Thoracic aorta endothelial cell (primary cell): ENCODE measurements at places on chromosomes 2 and 18. TPM values are rescaled to one million over a fixed set of nuclear protein-coding genes. Genes with fewer than 3 reads are reported as not detected.

The CHN1 gene
- total RNA-seq = 22.7 and 27.3 TPM in 2 replicates

The CIB4 gene
- total RNA-seq = not detected in 2 replicates

The ACYP2 gene
- total RNA-seq = 2.9 and 5.7 TPM in 2 replicates

The DSC2 gene
- 0.14 TPM in 1 of 2 replicates, not detected in the other for total RNA-seq

The TTN gene
- 1.9 and 3.2 TPM in 2 replicates for total RNA-seq

The UGT1A10 gene
- not detected in 2 replicates for total RNA-seq

The UBR3 gene
- total RNA-seq = 66.2 and 73.7 TPM in 2 replicates

The CACNB4 gene
- total RNA-seq = 0.72 and 1.2 TPM in 2 replicates

The SOX11 gene
- not detected in 2 replicates for total RNA-seq

The FAM136A gene
- 53.9 and 56.4 TPM in 2 replicates for total RNA-seq

The EPHA4 gene
- 35.8 and 46.7 TPM in 2 replicates for total RNA-seq

The ATP6V1B1 gene
- total RNA-seq = 0.07 TPM in 1 of 2 replicates, not detected in the other

The GREB1L gene
- 1.1 and 1.7 TPM in 2 replicates for total RNA-seq

The MOCOS gene
- 0.53 and 1.7 TPM in 2 replicates for total RNA-seq

The GNLY gene
- total RNA-seq = not detected in 2 replicates

The CCDC74B gene
- total RNA-seq = 0.66 and 0.86 TPM in 2 replicates

The NR4A2 gene
- 0.13 and 0.22 TPM in 2 replicates for total RNA-seq

The IL37 gene
- total RNA-seq = not detected in 2 replicates

The MAL gene
- total RNA-seq = not detected in 2 replicates

The C2orf81 gene
- total RNA-seq = 0.40 and 0.50 TPM in 2 replicates

The SOWAHC gene
- total RNA-seq = 4.8 and 5.6 TPM in 2 replicates

The CYS1 gene
- total RNA-seq = 0.07 TPM in 1 of 2 replicates, not detected in the other

The PROKR1 gene
- total RNA-seq = under 0.01 TPM in 1 of 2 replicates, not detected in the other

The IL36RN gene
- total RNA-seq = not detected in 2 replicates

The C2orf80 gene
- not detected in 2 replicates for total RNA-seq

The CCDC178 gene
- total RNA-seq = not detected in 2 replicates

The CENPA gene
- total RNA-seq = 17.0 and 31.7 TPM in 2 replicates

The ATP6V1C2 gene
- 0.07 TPM in 1 of 2 replicates, not detected in the other for total RNA-seq

The KIAA2012 gene
- total RNA-seq = not detected in 2 replicates

The LHCGR gene
- not detected in 2 replicates for total RNA-seq

The NYAP2 gene
- total RNA-seq = not detected in 2 replicates

The TEX261 gene
- total RNA-seq = 43.4 and 56.5 TPM in 2 replicates

The PASK gene
- total RNA-seq = 6.5 and 9.0 TPM in 2 replicates

The SLC11A1 gene
- total RNA-seq = 0.13 TPM in 1 of 2 replicates, not detected in the other

The HMSD gene
- 0.14 and 0.27 TPM in 2 replicates for total RNA-seq

The NXPH2 gene
- total RNA-seq = not detected in 2 replicates

The TPO gene
- total RNA-seq = not detected in 2 replicates

The C1QL2 gene
- total RNA-seq = not detected in 2 replicates

The REL gene
- 11.6 and 12.4 TPM in 2 replicates for total RNA-seq
